ENCODE measurements at places on chromosomes 12 and 14. TPM values are rescaled to one million over a fixed set of nuclear protein-coding genes. Genes with fewer than 3 reads are reported as not detected.

The CHMP4A gene
- total RNA-seq = 122 TPM

The SYNE3 gene
- total RNA-seq = 11.8 TPM

The C3AR1 gene
- total RNA-seq = 14.3 TPM

The TMEM260 gene
- 11.8 TPM for total RNA-seq

The AICDA gene
- not detected for total RNA-seq

The DNAJC22 gene
- not detected for total RNA-seq

The TAS2R42 gene
- total RNA-seq = not detected
